ENCODE measurements at places on chromosomes 6 and 20.

- no peak for DNase-seq
Measured at GRCh38 chr20:52722926-52723688, 249.1 kb upstream of the TSHZ2 start.

DNA sequence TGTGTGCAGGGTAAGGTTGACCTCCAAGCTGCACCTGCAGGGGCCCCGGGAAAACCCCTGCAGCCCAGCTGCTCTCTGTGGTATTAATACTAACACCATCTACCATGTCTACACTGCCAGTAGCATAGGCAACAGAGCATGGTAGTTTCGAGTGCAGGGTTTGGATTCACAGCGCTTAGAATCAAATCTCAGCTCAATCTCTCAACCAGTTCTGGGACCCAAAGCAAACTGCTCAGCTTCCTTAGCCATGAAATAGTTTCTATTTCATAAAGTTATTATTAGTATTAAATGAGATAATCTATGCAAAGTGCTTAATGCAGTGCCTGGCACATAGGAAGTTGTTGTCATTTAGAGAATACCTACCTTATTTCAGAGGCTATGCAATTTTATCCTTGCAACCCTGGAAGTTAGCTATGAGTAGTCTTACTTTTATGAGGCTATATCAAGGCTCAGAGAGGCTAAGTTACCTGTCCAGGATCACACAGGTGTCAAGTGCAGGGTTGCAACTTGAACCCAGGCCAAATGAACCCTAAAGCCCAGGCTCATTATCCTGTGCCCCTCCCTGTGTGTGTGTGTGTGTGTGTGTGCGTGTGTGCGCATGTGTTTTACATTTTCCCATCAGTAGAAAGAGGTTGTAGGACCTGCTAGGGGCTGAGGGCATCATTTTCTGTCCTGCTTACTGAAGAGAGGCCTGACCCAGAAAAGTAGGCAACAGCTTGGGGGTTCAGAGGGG lies 27.6 kb upstream of the MRPS18A start:
- DNase-seq = no peak

DNA sequence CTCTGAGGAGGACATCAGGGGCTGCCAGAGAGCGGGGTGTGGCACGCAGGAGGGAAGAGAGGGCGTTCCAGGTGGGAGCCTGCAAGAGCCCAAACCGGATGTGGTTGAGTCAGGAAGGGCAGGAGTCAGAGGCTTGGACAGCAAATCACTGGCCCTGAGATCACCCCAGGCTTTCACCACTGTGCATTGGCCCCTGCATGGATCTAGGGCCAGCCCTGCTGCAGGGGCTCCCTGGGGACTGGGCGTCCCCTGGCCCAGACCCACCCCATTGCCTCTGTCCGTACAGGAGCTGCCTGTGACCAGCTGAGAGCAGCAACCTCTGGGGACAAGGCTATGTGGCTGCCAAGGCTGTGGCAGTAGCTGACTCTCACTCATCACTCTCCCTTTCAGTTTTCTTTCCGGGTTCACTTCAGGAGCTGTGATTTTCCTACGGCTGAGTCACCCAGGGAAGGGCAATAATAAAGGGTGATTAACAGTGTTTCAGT lies 33.9 kb downstream of the KCNK17 start:
- DNase-seq = no peak

- no peak for DNase-seq
Measured at GRCh38 chr6:115634887-115635286, 425.8 kb downstream of the FRK start.

- no peak for DNase-seq
Measured at GRCh38 chr6:33205191-33206026, 954 bp downstream of the HSD17B8 start.

DNA sequence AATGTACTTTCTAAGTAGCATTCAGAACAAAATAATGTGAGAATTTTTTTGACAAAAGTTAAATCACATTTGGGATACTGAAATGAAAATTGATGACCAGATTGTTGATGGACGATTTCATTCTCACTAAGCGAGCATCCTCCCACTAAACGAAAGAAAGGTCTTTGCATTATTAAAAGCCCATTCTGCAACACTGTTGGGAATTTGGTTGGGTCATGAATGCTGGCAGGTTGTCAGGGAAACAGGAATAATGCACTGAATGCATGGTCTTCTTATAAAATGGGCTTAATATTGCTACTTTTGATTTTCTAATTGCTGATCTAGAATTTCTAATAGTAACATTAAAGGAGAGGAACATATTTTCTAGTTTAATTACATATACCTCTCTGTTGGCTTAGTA lies 229.8 kb downstream of the NKAIN2 start:
- DNase-seq = no peak

DNA sequence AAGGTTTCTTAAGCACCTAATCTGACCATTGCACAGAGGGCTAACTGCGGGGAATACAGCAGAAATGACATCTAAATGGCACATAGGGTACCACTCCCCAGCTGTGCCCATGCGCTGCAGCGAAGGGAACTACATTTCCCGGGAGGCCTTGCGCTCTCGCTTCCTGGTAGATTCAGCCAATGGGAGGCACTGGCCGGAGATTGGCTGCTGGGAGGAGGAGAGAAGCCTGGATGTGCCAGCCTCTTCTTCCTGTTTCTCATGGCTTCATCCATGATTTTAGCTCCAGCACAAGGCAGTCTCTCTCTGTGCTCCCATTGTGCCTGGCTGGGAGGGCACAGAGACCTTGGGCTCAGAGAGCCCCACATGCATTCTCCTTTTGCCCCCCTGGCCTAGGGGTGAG lies 101.7 kb upstream of the FOXA2 start:
- DNase-seq = peak; percentile 47

DNA sequence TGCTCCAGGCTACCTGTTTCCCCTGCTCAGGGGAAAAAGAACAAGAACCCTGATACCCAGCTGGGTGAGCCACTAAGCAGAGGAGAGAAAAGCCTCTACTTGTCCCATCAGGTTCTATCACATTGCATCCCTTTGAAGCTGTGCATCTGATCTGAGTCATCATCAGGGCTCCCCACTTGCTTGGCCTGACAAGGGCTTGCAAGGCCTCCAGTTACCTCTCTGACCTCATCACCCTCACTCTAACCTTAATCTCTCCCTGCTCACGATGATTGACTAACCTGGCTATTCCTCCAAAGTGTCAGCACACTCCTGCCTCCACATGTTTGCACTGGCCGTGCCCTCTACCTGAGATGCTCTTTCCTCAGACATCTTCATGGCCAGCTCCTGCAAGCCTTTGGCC lies 309.5 kb upstream of the CHD6 start:
- DNase-seq = no peak

- no peak for DNase-seq
Measured at GRCh38 chr6:160439751-160440150, 91.6 kb downstream of the SLC22A3 start.

DNA sequence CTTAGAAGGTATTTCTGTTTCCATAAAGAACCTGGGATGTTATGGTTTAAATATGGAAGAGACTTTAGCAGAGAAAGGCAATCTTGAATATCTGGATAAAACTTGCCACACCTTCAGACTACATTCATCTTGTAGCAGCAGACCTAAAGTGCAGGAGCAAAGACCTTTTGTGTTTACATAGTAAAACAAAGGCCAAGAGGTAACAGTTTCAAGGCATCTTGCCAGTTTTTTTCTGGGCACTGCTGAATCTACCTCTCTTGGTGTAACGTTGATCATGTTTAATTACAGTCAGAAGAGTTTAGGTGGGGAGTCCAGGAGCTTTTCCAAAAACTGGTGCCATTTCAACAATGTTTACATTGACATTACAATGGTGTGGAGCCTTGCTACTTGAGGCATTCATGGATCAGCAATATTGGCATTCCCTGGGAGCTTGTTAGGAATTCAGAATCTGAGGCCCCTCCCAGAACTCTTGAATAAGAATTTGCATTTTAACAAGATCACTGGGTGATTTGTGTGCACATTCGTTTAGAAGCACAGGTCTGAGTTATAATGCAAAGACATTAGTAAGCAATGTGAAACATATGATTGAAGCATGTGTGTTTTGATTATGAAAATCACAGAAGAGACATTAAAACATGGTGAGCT lies 94.5 kb downstream of the F13A1 start:
- DNase-seq = no peak

DNA sequence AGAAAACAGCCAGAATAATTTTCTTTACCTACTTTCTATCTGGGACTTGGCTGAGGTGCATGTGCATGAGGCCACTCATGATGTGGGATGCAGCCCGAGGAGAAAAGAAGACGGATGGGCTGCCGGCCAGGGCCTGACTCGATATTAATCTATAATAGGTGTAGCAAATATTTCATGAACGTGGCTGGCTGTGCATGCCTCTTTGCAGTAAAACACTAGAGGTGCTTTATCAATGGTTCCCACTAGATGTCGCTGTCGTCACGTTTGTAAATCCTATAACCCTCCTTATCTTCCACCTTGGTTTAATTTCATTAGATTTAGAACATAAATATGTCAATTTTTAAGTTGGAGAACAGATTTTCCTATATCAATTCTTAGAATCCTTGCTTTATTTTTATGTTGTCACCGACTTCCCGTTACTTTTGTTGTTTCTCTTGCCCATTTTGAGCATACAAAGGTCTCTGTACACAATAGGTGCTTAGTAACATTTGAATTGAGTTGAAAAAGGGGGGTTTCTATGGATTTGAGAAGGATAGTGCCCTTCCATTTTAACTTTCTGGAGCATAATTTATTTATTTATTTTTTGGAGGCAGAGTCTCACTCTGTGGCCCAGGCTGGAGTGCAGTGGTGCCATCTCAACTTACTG lies 19.6 kb upstream of the FERMT1 start:
- DNase-seq = peak; percentile 59

GRCh38 chr20:21944227-21944626 lies 238.8 kb downstream of the PAX1 start:
- DNase-seq = no peak

DNA sequence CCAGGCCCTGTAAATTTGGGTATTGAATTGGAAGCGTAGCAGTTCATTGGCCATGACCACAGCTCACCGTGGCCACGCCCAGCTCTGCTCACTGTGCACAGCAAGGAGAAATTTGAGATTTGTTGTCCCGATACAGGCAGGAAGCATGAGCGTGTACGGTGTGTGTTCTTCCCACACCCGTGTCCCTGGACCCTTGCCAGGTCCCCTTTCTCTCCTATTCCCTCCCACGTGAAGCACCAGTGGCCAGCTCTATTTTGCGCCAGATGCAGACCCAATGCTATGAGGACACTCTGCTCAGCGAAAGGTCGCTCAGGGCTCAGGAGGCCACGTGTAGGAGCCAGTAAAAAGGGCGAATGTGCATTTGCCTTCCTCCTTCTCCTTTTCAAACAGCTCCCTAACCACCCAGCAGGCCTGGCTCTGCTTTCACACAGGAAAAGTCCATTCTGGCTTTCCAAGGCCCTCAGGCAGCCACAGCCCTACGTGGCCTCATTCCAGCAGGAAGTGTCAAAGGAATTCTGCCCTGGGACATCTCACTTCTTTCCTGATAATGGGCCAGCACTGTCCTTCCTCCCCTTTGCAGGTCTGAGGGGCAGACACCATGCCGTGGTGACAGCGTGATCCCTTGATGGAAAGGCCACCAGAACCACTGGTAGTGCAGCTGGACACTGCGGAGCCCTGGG lies 499.2 kb upstream of the CDH4 start:
- no peak for DNase-seq

- DNase-seq = peak; percentile 89
Measured at GRCh38 chr6:156953479-156954146, 176.4 kb downstream of the ARID1B start.

GRCh38 chr20:5767493-5768098 lies 17.4 kb downstream of the SHLD1 start:
- DNase-seq = no peak

DNA sequence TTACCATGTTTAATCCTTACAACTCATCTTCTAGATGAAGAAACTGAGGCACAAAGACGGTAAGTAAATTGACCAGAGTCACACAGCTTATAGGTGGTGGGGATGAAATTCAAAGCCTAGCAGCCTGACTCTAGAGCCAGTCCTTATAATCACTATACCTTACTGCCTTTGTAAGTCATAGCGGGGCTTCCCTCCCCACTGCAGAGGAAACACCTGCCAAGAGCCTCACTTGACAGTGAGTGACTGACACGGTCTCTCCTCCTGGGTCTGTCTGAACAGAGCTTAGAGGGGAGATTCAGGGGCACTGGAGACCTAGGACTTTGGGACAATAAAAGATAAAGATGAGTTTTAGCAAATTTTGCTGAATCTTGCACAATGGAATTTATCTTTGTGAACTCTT lies 12.8 kb downstream of the SUN5 start:
- no peak for DNase-seq

GRCh38 chr6:137764464-137764863 lies 102.6 kb upstream of the TNFAIP3 start:
- no peak for DNase-seq

DNA sequence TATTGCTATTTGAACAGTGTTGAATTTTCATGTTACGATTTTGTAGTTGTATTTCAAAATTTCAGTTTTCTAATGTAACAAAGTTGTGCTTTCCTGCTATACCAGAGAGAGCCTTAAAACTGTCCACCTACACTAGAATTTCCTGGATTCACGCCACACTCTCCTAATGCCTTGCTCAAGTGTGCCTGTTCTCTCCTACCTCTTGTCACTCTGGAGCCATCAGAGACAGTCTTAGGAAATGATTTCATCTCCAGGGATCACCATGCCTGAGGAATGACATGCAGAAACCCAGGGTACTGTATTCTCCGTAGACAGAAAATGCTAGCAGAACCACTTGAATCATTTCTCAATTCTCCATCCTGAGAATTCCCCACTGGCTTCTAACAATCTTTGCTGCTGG lies 667.6 kb downstream of the KIF16B start:
- DNase-seq = no peak

DNA sequence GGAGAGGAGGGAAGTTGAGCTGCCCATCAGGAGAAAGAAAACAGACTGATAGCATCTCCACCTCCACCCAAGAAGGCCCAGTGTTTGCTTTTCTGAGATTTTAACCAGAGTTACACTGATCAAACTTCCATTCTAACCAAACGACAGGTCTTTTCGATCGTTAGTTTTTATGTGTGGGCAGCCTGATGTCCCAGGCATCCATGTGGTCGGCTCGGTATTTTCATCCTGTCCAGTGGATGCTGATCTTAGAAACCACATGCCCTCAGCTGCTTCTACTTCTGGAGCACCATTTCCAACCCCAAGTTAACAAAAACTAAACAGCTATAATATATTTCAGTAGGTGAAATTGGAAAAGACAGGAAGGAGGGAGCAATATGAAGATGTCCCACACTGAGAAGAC lies 536.8 kb upstream of the JAG1 start:
- DNase-seq = no peak

DNA sequence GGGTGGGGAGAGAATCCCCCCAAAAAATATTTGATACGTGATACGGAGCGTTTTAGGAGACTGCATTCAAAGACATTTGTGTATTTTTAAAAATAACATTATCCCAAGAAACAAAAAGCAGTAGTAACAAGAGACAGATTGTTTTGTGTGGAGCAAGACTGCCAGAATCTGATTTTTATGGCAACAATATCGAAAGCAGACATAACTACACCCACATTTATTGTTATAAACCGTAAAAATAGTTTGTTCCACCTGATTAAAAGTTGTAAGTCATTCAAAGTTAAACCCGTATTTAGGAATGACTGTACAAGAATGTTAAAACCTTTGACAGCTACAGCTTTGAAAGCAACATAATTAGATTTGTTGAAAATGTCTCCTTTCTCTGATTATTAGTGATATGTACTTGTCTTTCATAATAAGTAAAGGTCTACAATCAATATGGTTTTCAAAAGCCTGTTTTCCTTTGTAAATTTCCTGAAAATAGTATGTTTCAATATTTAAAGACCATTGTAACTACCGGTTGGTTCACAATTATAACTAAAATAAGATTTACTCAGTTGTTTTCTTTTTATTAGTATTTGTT lies 2.7 kb downstream of the EYA4 start:
- no peak for DNase-seq

GRCh38 chr6:158019416-158019815 lies 37.8 kb downstream of the SYNJ2 start:
- DNase-seq = no peak

- DNase-seq = no peak
Measured at GRCh38 chr20:20691477-20692235, 20.8 kb downstream of the RALGAPA2 start.
